ENCODE measurements at places on chromosomes 6 and 20. TPM values are rescaled to one million over a fixed set of nuclear protein-coding genes. Genes with fewer than 3 reads are reported as not detected.

NKAPL gene
- total RNA-seq = not detected

PRKN gene
- 0.43 TPM for total RNA-seq

FANCE gene
- total RNA-seq = 11.4 TPM

MOG gene
- total RNA-seq = not detected

SAYSD1 gene
- 8.1 TPM for total RNA-seq

HUS1B gene
- total RNA-seq = 1.2 TPM

SNX9 gene
- total RNA-seq = 22.5 TPM

CD2AP gene
- total RNA-seq = 18.0 TPM

WASF1 gene
- total RNA-seq = 15.7 TPM

CST2 gene
- total RNA-seq = not detected

VSTM2L gene
- total RNA-seq = 1.4 TPM

RAET1E gene
- total RNA-seq = 1.0 TPM

STX7 gene
- 35.6 TPM for total RNA-seq

RAB44 gene
- total RNA-seq = not detected

MRPS18B gene
- total RNA-seq = 76.8 TPM

NFKBIE gene
- total RNA-seq = 22.4 TPM

LY6G5B gene
- total RNA-seq = 1.2 TPM

RAMACL gene
- 0.19 TPM for total RNA-seq

CST5 gene
- total RNA-seq = not detected

BPI gene
- not detected for total RNA-seq

SFTA2 gene
- total RNA-seq = not detected

SIRPG gene
- total RNA-seq = not detected

ZBTB46 gene
- 6.8 TPM for total RNA-seq

FAM209B gene
- not detected for total RNA-seq

BMP2 gene
- total RNA-seq = not detected

VGLL2 gene
- total RNA-seq = not detected

FAM83C gene
- total RNA-seq = 0.24 TPM

PLCB1 gene
- total RNA-seq = 0.43 TPM

PDE10A gene
- 12.1 TPM for total RNA-seq

POM121L2 gene
- total RNA-seq = not detected

GJA10 gene
- total RNA-seq = not detected

C6orf58 gene
- total RNA-seq = 0.21 TPM

APOM gene
- total RNA-seq = 4.2 TPM

ZSCAN23 gene
- total RNA-seq = 3.2 TPM

GNAS-AS1 gene
- total RNA-seq = 1.8 TPM

CST7 gene
- not detected for total RNA-seq

MUC22 gene
- total RNA-seq = not detected

ACSS2 gene
- 40.1 TPM for total RNA-seq

Measured in A172 (cell line).